Karpas-422 (cell line): ENCODE measurements at places on chromosomes 7 and 10.

DNA sequence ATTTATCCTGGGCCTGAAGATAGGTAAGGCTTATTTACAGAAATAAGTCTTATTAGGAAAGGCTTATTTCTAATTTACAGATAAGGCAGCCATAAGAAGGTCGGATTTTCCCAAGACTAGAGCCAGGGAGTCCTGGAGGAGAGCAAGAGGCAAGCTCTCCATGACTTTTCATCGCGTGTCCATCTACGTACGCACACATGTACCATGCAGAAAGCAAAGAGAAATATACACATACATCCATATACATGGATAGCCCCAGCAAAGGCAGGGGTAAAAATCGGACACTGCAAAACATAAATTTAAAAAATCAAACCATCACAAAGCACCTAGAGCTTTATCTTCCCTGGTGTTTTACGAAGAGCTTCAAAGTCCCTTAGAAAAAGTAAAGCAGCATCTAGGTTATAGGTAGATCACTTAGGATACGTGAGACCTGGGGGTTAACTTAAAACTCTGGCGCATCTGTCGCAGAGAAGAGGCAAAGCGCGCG is 25.8 kb upstream of the ZRANB1 start:
- no peak for DNase-seq

GRCh38 chr10:123135415-123136141 is at the start of gene HMX3:
Gene HMX3 (plus strand): TSS chr10:123135970. CDS start chr10:123136051, 81 bp downstream.
- no peak for DNase-seq

DNA sequence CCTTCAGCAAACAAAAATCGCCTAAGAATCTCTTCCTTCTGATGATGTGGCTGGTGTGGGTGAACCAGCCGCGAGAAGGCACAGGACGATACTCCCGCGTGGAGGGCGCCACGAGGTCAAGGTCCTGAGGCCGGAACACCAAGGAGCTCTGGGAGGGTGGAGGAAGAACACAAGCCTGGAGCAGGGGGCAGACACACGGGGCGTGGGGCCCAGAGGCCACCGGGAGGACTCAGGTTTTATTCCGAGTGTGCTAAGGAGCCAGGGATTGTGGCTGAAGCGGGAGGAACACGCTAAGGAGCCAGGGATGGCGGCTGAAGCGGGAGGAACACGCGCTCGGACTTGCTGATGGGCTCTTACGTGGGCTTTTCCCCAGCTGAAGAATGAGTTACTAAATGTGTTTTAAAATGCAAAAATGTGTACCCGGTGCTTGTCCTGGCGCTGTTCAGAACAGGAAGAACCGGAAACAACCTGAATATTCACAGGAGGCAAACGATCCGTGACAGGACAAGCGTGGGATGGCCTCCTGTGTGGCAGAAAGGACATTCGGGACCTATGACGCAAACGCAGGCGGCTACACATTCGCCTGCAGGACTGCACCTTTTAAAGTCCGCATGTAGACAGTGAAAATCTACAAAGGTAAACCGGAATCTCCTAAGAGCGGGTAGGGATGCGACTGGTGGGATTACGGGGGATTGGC is 64.0 kb downstream of the MAD1L1 start:
- DNase-seq = no peak

- DNase-seq = no peak
Observed at GRCh38 chr7:50153148-50153547, 60.1 kb upstream of the ZPBP start.

GRCh38 chr7:95026018-95026417 is 118.6 kb downstream of the PPP1R9A start:
- DNase-seq = no peak

GRCh38 chr10:97138174-97138573 is 47.6 kb downstream of the SLIT1 start:
- no peak for DNase-seq

DNA sequence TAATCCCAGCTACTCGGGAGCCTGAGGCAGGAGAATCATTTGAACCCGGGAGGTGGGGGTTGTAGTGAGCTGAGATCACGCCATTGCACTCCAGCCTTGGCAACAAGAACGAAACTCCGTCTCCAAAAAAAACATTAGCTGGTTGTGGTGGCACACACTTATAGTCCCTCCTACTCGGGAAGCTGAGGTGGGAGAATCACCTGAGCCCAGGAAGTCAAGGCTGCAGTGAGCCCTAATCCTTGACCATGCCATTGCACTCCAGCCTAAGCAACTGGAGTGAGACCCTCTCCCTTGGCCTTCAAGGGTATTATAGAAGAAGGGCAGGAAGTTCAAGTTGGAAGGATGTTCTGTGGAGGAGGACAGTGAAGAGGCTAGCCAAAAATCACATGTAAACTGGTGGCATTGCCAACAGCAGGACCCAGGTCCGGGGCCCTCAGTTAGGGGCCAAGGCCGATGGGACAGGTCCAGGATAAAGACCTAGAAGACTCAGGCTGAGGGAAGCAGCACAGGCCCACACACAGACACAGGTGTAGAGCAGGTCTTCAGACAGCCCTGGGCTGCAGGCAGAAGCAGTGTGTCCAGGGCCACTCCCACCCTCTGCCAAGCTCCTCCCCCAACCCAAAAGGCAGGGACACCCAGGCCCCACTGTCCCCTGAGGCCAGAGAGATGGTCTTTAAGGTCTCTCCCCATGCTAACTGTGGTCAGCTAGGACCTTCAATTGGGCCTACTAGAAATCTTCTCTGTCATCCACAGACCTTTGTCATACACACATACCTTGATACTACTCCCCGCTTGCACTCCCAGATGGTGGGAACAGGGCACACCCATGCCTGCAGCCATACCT is 8.4 kb upstream of the SAMD8 start:
- DNase-seq = no peak

- DNase-seq = no peak
Observed at GRCh38 chr7:133364959-133365690, 112.2 kb downstream of the EXOC4 start.

DNA sequence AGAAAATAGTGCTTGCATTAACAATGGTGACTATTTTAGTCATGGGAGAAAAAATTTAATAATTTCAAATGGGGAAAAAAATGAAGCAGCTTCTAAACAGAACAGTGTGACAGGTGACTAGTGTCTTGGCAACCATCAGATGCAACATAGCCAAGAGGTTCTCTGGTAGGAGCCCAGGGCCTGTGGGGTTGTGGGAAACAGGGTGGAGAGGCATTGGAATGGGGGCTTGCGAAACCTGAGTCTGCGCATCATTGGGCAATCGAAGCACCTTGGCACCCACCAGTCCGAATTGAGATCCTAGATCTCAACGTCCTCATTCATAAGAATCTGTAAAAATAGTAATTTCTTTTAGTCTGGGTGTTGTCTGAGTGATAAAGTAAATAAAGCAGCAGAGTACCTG is 19.2 kb upstream of the PARD3 start:
- no peak for DNase-seq

DNA sequence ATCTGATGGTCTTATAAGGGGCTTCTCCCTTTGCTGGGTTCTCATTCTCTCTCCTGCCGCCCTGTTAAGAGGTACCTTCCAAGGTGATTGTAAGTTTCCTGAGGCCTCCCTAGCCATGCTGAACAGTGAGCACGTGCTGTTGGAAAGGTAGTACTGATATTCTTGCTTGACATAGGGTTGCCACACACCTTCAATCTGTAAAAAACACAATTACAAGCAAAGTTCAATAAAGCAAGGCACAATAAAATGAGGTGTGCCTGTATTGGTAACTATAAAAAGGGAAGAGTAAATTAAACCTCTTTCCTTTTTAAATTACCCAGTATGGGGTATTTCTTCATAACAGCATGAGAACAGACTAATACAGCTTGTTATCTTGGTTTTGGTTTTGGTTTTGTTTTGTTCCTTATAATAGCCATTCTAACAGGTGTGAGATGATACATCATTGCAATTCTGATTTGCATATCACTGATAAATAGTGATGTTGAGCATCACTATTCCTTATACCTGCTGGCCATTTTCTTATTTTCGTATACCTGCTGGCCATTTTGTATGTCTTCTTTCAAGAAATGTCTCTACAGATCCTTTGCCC is 164.9 kb upstream of the TRIM24 start:
- DNase-seq = no peak

- no peak for DNase-seq
Observed at GRCh38 chr10:47383261-47384147, 589 bp downstream of the ZNF488 start.

- peak; percentile 87 for DNase-seq
Observed at GRCh38 chr10:71878327-71879034, 27.4 kb upstream of the PSAP start.

- DNase-seq = no peak
Observed at GRCh38 chr10:110817614-110818013, 54.1 kb upstream of the PDCD4 start.

DNA sequence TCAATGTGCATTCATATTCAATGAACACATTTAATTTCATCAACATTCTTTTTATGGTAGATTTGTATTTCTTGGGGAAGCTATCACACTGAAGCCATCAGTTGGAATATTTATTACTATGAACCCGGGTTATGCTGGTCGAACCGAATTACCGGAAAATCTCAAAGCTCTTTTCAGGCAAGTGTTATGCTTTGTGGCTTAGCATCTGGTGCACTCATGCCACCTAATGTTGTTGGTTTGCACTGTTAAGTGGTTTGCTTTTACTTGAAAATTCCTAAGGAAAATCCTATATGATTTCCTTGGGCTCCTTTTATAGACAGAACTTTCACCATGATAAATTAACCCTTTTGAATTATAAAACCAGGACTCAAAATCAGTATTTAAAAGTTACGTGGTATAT is 147.9 kb downstream of the DNAH11 start:
- no peak for DNase-seq

- DNase-seq = no peak
Observed at GRCh38 chr10:128469515-128469914, 343.3 kb upstream of the MKI67 start.

DNA sequence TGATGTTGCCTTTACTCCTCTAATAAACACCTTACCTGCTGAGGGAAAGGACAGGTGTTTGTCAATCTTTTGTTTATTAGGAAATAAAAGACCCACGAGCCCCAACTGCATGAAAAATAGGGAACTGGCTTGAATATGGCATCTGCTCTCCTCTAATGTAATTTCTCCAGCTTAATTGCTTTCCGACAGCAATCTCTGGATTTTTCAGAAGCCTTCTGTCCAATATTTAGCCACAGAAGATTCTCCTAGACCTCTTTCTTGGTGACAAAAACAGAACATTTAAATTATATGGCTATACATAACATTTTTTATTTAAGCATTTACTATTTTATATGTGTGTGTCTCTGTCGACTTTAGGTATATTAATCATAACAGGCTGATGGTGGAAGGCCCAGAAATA is 317.4 kb upstream of the ADARB2 start:
- no peak for DNase-seq

DNA sequence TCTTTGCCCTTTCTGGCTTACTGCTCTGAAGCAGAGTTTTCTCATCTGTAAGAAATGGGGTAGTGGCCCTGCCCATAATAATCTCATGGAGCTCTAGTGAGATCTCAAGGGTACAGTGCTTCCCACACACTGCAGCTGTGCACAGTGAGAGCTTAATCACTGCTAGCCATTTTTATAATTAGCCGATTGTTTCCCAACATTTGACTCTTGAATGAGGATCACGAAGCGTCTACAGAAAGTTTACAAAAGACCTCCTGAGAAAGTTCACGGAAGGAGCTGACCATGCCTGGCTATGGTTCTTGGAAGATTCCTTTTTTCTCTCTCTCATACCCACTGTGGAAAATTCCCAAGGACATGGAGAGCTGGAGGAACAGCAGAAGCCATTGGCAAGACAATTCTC is 70.4 kb downstream of the FAM171A1 start:
- no peak for DNase-seq

DNA sequence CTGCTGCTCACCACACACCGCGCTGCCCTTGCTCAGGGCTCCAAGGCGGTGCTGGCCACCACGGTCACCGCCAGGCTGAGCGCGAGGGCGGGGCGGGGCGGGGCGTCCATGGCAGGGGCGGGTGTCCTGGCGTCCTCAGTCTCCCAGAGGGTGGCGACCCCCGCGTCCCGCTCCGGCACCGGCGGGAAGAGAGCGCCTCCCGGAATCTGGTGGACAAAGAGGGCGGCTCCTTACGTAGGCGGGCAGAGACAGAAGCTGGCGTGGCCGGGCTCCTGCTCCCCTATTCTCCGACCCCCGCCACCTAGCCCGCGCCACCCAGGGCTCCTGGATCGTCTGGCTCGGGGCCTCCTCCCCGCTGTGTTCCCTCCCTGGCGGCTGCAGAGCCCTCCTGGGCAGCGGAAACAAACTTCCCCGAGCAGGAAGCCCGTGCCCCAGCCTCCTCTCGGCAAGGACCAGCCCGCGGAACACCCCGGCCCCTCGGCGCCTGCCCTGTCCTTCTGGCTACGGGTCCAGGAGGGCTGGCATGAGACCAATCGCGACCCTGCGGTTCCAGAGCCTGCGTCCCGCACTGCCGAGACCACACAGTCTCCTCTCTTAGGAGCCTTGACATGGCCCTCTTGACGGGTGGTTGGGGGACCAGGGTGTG is 133.8 kb upstream of the ZNF92 start:
- DNase-seq = no peak

DNA sequence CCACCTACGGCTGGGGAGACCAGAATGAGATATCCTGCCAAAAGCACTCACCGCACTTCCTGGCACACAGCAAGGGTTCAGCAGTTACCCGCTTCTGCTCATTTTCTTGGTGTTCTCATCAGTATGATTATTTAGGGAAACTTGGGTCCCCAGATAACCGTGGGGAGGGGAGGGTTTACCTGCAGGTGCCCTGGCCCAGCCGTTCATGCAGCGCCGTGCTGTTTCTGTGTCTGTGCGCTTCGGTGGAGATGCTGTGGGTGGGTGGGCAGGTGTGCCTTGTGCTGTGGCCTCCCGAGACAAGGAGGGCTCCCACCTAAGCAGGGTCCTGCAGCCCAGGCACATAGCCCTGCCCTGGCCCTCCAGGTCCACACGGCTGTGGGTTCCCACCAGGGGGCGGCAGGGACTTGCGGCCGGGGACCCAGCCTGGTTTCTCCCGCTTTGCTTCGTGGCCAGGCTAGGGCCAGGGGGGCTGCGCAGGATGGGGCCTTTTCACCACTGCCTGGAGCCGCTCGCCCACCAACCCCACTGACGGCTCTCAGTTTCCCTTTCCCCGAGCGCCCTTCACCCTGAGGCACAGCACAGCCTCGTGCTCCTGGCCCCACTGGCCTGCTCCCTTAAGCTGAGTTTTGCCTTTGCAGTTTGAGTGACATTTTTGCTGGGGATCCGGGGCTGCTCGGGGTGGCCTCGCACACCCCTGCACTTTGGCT is 78.5 kb downstream of the LHPP start:
- peak; percentile 99 for DNase-seq

GRCh38 chr7:128076796-128077271 is 45.6 kb upstream of the LRRC4 start:
- DNase-seq = no peak
